ENCODE measurements at places on chromosomes 1 and 21.
A peak's percentile ranks its signal among the peaks of the same experiment; 100 is the strongest.

DNA sequence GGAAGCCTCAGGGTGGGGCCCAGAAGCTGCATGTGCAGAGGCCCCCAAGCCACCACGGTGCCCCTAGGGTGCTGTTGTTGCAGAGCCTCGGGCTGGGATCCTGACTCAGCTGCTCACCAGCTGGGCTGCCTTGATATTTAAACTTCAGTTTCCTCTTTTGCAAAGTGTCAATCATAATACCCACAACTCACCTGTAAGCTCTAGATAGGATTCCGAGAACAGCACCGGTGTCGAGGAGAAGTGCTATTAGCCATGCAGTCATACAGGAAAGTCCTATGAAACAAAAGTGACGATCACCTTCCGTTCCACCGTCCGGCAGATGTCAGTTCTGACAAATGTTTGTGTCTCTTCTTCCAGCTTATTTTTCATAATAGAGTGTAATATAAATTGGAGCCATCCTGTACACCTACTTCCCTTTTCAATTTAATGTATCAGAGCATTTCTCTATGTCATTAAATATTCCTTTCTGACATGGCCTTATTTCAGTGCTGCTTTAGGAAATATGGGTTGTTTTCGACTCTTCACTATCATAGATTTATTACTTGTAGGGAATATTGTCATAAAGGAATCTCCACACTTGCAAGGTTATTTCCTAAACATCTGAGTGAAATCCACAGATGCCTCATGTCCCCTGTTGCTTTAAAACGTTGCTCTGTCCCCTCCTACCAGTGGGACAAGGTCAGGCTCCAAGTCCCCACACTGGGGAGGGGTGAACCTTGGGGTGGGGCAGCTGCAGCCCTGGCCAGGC is 100.8 kb downstream of the SIK1 start:
- DNase-seq: no peak

DNA sequence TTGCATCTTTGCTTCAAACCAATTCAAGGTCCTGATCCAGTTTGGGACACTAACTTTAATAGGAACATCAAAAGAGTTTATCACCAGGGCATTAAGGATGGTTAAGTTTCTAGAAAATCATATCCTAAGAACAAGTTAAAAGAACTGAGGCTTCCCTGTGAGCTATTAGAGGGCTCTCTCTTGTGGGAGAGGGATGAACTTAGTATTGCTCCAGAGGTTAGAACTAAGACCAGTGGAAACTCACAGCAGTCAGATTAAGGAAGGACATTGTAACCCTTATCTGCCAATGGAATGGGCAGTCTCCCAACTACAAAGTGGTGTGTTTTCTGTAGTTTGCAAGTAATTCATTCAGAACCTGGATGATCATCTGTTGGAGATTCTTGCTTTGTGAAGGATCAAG is 36.8 kb downstream of the UBE2U start:
- DNase-seq: no peak

DNA sequence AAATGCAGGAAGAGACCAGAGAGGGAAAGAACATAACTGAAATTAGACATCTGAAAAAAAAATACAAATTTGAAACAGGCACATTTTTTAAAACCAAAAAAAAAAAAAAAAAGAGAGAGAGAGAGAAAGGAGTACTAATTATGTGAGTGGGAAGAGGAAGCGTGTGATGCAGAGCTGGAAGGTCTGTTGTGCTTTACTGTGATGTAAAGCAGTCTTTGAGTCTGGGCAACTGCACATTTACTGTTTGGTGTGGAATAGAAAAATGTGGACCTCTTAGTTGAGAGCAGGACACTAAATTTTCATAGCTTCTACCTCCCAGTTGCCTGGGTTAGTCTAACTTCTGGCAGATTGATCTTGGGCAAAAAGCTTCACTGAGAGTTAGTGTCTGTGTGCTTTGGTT is 16.5 kb downstream of the LHX9 start:
- DNase-seq: no peak

- DNase-seq: peak; percentile 72
Measured at GRCh38 chr21:31781737-31782136, 49.8 kb upstream of the SCAF4 start.

DNA sequence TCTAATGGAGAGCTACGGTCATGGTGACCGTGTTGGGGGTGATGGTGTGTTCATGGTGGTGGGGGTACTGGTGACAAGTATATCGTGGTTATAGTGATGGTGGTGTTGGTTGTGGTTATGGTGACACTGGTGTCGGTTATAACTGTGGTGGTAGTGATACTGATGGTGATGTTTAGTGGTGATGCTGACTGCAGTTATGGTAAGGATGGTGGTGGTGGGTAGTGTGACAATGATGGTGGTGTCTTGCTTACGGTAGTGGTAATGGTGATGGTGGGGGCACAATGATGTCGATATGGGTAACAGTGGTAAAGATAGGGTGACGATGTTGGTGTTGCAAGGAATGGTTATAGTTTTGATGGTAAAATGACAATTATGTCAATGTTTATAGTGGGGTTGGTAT is 98.9 kb upstream of the SLC2A1 start:
- no peak for DNase-seq

DNA sequence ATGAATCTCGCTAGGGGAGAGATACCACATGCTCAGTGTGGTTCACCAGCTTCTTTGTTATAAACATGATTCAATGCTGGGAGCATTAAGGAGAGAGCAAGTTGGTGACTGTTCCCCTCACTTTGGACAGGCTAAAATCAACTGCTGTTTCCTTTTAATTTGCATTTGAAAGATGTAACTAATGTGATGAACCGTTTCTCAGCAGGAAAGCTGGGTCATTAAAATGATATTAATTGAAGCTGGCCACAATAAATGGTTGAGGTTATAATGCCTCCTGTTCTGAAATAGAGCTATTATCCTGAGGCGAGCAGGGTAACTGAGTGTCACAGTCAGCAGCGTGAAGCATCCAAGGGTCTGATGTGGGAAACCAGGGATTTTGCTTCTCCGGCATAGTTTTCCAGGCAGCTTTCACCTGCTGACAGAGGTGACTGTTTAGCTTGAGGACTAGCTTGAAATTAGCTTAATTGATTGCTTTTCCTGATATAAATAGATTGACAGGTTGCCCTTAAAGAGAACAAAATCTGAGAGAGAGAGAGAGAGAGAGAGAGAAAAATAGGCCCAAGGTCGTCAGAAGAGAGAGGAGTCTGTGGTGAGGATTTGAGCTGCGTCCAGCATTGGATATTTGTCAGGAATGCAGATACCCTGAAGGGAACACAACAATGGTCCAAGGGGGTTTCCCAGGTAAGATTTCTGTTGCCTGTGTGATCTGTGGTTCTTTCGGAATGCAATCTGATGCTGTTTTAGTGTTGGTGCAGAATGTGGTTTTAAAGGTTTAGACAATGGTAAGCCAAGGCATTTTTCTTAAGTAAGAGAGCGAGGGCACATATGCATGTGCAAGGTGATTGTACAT is 209.7 kb downstream of the PATJ start:
- DNase-seq: peak; percentile 15

DNA sequence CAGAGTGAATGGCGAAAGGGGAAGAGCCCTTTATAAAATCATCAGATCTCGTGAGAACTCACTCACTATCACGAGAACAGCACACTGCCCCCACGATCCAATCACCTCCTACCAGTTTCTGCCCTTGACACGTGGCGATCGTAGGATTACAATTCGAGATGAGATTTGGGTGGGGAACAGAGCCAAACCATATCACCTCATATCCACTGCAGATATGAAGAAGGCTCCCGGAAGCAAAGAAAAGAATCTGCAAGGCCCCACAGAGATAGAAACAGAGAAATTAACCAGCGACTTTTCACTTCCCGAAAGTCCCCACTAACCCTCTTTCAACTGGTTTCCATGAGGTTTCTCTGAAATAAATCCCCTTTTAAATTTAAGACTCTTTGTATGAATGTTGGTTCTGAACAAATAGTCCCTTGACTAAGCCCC is 86.2 kb upstream of the IRF2BP2 start:
- no peak for DNase-seq

DNA sequence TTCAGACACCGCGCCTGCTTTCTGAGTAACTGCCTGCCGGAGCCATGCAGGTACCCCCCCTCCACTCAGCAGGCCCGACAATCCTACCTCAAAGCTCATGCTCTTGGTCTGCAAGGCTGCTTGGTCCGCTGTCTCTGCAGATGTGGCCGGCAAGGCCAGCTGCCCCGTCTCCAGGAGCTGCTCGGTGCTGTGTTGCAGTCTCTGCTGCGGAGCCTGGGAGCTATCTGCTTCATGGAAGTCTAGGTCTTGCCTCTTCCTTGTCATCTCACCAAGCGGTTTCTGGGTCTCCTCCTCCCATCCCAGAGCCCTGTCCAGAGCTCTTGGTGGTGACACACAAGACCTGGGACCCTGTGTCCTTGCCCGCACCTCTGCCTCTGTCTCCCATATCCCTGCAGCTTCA is 24.0 kb upstream of the GNPAT start:
- no peak for DNase-seq

DNA sequence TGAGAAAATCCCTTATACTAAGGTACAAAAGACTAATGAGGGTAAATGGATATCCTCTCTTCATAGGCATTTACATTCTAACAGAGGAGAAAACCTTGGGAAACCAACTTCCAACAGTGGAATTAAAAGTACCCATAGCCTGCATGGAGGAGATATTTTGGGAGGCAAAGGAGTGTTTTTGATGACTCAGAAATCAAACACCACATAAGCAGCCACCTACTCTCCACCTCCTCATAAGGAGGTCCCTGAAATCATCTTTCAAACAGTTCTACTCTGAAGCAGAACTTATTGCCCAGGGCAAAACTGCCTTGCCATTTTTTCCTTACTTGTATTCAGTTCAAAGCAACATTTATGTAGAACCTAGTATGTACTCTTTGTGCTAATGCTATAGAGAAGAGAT is 211.3 kb downstream of the KCNH1 start:
- DNase-seq: no peak

GRCh38 chr1:1039145-1039910 is 19.4 kb downstream of the AGRN start:
- DNase-seq: peak; percentile 14

DNA sequence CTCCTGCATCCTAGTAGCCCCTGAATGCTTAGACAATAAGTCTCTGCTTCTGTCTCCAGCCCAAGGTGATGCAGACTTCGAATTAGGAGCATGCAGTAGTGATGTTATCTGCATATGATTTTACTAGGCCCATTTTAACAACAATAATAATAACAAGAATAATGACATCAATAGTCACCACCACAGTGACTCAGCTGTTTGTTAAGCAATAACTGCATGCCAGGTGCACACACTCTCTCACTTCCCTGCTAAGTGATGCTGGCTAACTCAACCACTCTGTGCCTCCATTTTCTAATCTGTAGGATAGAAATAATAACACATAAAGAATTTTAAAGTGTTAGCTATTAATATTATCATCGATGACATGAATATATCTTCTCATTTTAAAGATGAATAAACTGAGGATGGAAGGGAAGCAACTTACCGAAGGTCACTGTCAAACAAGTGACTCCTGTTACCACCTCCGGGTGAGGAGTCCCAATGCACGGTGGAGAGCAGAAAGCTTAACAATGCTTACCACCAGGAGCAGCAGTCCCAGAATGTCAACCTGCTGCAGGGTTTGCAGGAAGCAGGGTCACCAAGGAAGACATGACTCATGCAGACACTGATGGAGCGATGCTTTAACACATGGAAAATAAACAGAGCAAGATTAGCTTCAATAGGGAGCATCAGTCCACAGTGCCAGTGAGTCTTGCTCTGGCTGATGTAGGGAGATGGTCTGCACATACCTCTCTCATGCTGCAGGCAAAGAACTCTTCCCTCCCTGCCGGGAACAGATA is 290.2 kb downstream of the SPATA17 start:
- no peak for DNase-seq

GRCh38 chr1:243440406-243440805 is 184.6 kb downstream of the SDCCAG8 start:
- no peak for DNase-seq

DNA sequence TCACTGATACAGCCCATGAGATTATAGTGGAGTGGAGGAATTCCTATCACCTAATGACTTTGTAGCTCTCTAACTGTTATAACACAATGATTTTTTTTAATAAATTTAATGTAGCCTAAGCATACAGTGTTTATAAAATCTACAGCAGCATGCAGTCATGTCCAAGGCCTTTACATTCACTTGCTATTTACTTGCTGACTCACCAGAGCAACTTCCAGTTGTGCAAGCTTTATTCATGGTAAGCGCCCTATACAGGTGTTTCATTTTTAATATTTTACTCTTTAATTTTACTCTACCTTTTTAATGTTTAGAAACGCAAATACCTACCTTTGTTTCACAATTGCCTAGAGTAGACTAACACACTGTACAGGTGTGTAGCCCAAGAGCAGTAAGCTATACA is 1652.2 kb downstream of the BRINP3 start:
- no peak for DNase-seq

- no peak for DNase-seq
Measured at GRCh38 chr1:246552110-246552509, 14.0 kb downstream of the TFB2M start.

GRCh38 chr1:109503935-109504334 is 5.6 kb downstream of the AMIGO1 start:
- DNase-seq: no peak

GRCh38 chr21:45917241-45917640 is 64.3 kb upstream of the COL6A1 start:
- no peak for DNase-seq

- DNase-seq: peak; percentile 15
Measured at GRCh38 chr1:91015358-91015780, 6.5 kb downstream of the ZNF644 start.

- peak; percentile 93 for DNase-seq
Measured at GRCh38 chr1:198258491-198258890, 101.7 kb downstream of the NEK7 start.

- DNase-seq: no peak
Measured at GRCh38 chr1:162300057-162300917, 76.4 kb downstream of the SPATA46 start.

DNA sequence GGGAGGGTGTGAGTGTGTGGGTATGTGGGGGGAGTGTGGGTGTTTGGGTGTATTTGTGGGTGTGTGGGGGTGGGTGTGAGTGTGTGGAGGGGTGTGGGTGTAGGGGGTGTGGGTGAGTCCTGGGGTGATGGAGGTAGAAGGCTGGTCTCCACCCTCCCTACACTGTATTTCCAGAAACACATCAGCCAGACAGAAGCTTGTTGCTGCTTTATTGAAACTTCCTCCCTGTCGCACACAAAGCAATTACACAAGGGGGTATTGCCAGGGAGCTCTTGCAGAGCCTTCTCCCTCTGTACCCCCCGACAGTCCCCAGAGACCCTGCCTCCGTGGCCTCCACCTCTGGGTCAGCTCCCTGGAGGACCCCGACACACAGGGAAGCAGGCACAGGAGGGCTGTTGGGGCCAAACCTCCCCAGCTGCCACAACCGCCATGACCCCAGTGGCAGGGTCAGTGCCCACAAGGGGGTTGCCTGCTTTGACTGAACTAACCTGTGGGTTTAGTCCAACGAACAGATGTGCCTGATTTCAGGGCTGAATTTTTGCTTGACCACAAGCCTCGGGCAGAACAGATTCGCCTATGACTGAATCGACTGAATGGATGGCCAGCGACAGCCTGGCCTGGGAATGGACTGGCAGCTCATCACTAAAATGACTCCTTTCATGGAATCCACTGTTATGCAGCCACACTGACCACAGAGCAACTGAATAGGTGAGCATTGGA is 9.1 kb upstream of the MATN1 start:
- DNase-seq: peak; percentile 19

- no peak for DNase-seq
Measured at GRCh38 chr1:222126052-222126451, 384.2 kb upstream of the DUSP10 start.

GRCh38 chr1:205291596-205291995 is 29.9 kb downstream of the NUAK2 start:
- DNase-seq: no peak

Measured in fibroblast of skin of right biceps (primary cell).